ENCODE measurements at places on chromosomes 7 and 10. TPM values are rescaled to one million over a fixed set of nuclear protein-coding genes. Genes with fewer than 3 reads are reported as not detected.
A peak's percentile ranks its signal among the peaks of the same experiment; 100 is the strongest.

The FZD8 gene
- 5.4 TPM for total RNA-seq

The GIMAP8 gene
- 9.4 TPM for total RNA-seq

The AKR1C1 gene
- total RNA-seq = 128 TPM

- DNase-seq = no peak
- no peak overlapping the region for H3K27ac ChIP-seq
- H3K36me3 ChIP-seq = no peaks in the 10 kb centered on the region
- H3K4me3 ChIP-seq = no peak overlapping the region
- no peaks in the 10 kb centered on the region for H3K4me1 ChIP-seq
- H3K27me3 ChIP-seq = no peaks in the 10 kb centered on the region
Observed at GRCh38 chr7:85776691-85777345, 590.0 kb upstream of the SEMA3D start.

DNA sequence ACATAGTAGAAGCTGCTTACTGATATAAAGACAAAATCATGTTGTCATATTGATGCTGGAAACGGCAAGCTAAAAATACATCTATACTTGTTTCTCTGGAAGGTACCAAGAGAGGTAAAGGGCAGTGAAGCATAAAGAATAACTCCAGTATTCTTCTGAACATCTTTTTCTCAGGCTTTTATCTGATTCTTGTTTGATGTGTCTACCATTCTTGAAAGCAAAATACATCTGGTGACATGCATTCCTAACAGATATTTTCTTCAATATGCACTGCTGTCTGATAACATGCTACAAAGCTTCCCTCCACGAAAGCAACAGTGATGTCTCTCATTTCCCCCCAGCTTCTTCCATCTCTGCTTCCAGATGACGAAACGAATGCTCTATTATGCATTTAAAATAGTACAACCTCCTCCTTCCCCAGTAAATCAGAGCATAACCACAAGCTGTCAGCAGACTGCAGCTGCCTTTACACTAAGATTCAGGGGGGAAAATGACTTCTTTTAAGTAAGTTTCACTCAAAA is 100.8 kb downstream of the ARHGAP21 start:
- no peak overlapping the region for H3K4me3 ChIP-seq
- no peak for DNase-seq
- no peaks in the 10 kb centered on the region for H3K27me3 ChIP-seq
- no peak overlapping the region for H3K27ac ChIP-seq
- no peaks in the 10 kb centered on the region for H3K36me3 ChIP-seq

DNA sequence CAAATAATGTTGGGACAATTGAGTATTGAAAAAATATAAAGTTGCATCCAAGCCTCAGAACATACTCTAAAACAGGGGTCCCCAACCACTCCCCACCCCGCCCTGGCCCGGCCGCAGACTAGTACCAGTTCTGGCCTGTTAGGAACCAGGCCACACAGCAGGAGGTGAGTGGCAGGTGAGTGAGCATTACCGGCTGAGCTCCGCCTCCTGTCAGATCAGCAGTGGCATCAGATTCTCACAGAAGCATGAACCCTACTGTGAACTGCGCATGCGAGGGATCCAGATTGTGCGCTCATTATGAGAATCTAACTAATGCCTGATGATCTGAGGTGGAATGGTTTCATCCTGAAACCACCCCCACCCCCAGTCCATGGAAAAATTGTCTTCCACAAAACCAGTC is 19.4 kb downstream of the HIPK2 start:
- H3K36me3 ChIP-seq = no peaks in the 10 kb centered on the region
- H3K27me3 ChIP-seq = no peaks in the 10 kb centered on the region
- peak overlapping the region; percentile 78 for H3K27ac ChIP-seq
- peaks cover 28% of the 10 kb centered on the region for H3K4me1 ChIP-seq
